ENCODE measurements at places on chromosomes 3 and 15. TPM values are rescaled to one million over a fixed set of nuclear protein-coding genes. Genes with fewer than 3 reads are reported as not detected.

The TMC3 gene
- not detected for total RNA-seq

The NEDD4 gene
- 17.5 TPM for total RNA-seq

The CTXN2 gene
- total RNA-seq: not detected

The CX3CR1 gene
- not detected for total RNA-seq

The RFC4 gene
- 95.1 TPM for total RNA-seq

The FAM81A gene
- total RNA-seq: 5.0 TPM

The DAZL gene
- total RNA-seq: 0.07 TPM

The POPDC2 gene
- 0.39 TPM for total RNA-seq

The ERICH6 gene
- not detected for total RNA-seq

The ZCWPW2 gene
- not detected for total RNA-seq

The EXD1 gene
- not detected for total RNA-seq

The SAMMSON gene
- total RNA-seq: 0.43 TPM

The CEP63 gene
- total RNA-seq: 28.1 TPM

The AHSG gene
- 0.32 TPM for total RNA-seq

The RETNLB gene
- not detected for total RNA-seq

The FLNB gene
- 126 TPM for total RNA-seq

The FGD5 gene
- not detected for total RNA-seq

The LRTM1 gene
- not detected for total RNA-seq

The RBP2 gene
- total RNA-seq: not detected

The GXYLT2 gene
- total RNA-seq: 8.0 TPM

The SHC4 gene
- 1.0 TPM for total RNA-seq

The TM4SF4 gene
- total RNA-seq: not detected

All from HT1080 (cell line).